T follicular helper cell (primary cell): ENCODE measurements at places on chromosomes 5 and 9.

DNA sequence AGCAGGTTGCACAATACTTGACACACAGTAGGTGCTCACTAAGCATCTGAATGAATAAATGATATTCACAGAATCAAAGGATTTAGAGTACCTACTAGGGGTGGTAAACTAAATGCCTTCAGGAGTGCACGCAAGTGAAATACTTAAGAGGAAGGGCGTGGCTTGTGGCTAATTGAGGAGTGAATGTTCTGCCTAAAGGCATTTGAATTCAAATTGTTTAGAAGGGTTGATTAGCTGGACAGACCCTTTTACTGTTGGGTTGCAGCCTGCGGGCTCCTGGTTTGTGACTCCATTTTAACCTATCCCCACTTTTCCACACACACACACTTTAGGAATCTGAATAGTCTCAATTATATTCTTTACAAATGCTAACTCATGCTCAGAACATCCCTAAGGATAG is 63.1 kb downstream of the PPP2R2B start:
- DNase-seq = no peak

- DNase-seq = no peak
These were observed 3.9 kb downstream of the GRK6 start for GRCh38 chr5:177430140-177430951.

DNA sequence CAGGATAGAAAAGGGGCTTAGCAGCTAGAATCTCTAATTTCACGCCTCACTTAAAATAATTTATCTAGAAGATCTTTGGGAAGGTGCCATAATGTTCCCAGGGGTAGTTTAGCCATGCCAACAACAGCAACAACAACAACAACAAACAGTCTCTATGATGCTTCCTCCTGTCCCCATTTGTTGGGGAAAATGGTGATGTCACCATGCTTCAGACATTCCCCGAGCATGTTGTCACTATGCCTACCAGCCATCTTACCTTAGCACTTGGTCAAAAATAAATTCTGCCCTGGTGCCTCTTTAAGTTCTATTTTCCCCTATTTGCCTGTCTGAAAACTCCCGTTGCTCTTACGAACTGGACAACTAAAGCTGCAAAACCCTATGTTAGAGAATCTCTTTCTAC is 76.6 kb downstream of the KCNN2 start:
- no peak for DNase-seq

GRCh38 chr9:73125651-73126050 is 26.0 kb upstream of the ANXA1 start:
- DNase-seq = no peak

DNA sequence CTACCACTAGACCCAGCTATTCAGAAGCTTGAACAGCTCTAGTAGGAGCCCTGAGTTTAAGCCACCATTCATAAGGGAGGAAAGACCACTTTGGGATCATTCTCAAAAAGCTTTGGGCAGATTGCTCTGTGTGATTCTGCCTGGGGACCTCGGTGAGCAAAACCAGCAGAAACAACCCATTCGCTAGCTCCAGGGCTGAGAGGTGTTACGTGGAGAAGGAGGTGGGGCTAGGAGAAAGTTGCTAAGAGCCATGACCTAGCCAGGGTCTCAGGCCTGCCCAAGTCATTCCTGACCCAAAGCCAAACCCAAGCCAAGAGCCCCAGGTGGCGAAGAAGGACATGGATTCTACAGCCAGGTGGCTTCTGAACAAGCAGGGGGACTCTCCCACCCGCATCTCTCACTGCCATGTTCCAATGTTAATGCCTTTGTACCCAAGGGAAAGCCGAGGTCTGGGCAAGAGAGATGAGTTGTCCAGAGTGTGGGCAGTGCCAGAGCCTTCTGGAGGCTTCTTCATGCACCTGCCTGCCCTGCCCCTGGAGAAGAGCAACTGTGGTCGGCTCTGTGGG is 4.0 kb upstream of the BARHL1 start:
- DNase-seq = no peak

GRCh38 chr9:17876687-17877086 is 297.8 kb downstream of the SH3GL2 start:
- no peak for DNase-seq

- no peak for DNase-seq
These were observed 26.7 kb downstream of the PITX1 start for GRCh38 chr5:135007305-135007704.
